Heart right ventricle (tissue), 16 donors: ENCODE measurements at places on chromosomes 12 and 14.

- no peak overlapping the region for H3K4me3 ChIP-seq
- no peak overlapping the region for H3K27ac ChIP-seq
- no peaks in the 10 kb centered on the region for H3K36me3 ChIP-seq
- peaks cover 13% of the 10 kb centered on the region for H3K4me1 ChIP-seq
- H3K27me3 ChIP-seq: peaks cover 35% of the 10 kb centered on the region
- no peak for DNase-seq
Observed at GRCh38 chr14:57869617-57870016, 3.7 kb upstream of the SLC35F4 start.

GRCh38 chr14:59139324-59139723 lies 49.1 kb upstream of the DAAM1 start:
- H3K27ac ChIP-seq: no peak overlapping the region
- no peaks in the 10 kb centered on the region for H3K4me1 ChIP-seq
- no peaks in the 10 kb centered on the region for H3K36me3 ChIP-seq
- H3K27me3 ChIP-seq: no peaks in the 10 kb centered on the region
- no peak overlapping the region for H3K4me3 ChIP-seq
- no peak for DNase-seq

- H3K27me3 ChIP-seq: peaks cover 71% of the 10 kb centered on the region
- H3K4me3 ChIP-seq: no peak overlapping the region
- no peak for DNase-seq
- no peaks in the 10 kb centered on the region for H3K36me3 ChIP-seq
- peaks cover 21% of the 10 kb centered on the region for H3K4me1 ChIP-seq
Observed at GRCh38 chr14:81434230-81434629, 34.1 kb upstream of the STON2 start.

GRCh38 chr14:99685151-99685591 lies 1.1 kb downstream of the CYP46A1 start:
- H3K4me3 ChIP-seq: no peak overlapping the region
- DNase-seq: no peak
- no peak overlapping the region for H3K27ac ChIP-seq
- no peaks in the 10 kb centered on the region for H3K36me3 ChIP-seq
- H3K4me1 ChIP-seq: peaks cover 23% of the 10 kb centered on the region

DNA sequence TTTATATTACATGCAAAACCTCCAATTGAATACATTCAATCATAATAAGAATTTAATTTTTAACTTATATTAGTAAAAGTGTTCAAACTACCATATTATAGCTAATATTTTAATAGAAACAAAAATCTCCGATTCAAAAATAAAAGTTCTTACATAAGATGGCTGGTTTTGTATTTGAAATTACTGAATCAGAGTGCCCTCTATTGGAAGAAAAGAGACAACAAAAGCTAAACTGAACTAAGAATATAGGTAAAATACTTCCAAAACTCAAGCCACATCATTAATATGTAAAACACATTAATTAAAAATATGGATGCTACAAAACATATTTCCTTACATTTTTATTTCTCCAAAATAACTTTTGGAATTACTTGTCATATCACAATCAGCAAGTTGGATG lies 120.3 kb downstream of the GARIN6 start:
- H3K36me3 ChIP-seq: no peaks in the 10 kb centered on the region
- no peak overlapping the region for H3K4me3 ChIP-seq
- no peaks in the 10 kb centered on the region for H3K4me1 ChIP-seq
- H3K27ac ChIP-seq: no peak overlapping the region

- H3K4me3 ChIP-seq: no peak overlapping the region
- DNase-seq: no peak
- no peaks in the 10 kb centered on the region for H3K4me1 ChIP-seq
- H3K27me3 ChIP-seq: no peaks in the 10 kb centered on the region
- no peaks in the 10 kb centered on the region for H3K36me3 ChIP-seq
Observed at GRCh38 chr14:57512220-57512619, 18.6 kb upstream of the CCDC198 start.

- H3K27me3 ChIP-seq: no peaks in the 10 kb centered on the region
- DNase-seq: no peak
- no peak overlapping the region for H3K4me3 ChIP-seq
- H3K27ac ChIP-seq: no peak overlapping the region
- H3K4me1 ChIP-seq: no peaks in the 10 kb centered on the region
- no peaks in the 10 kb centered on the region for H3K36me3 ChIP-seq
Observed at GRCh38 chr14:40981247-40981646, 625.4 kb upstream of the LRFN5 start.

GRCh38 chr14:75426332-75427125 lies 1.3 kb upstream of the JDP2 start:
- peak overlapping the region; percentile 80 for H3K4me3 ChIP-seq
- peaks cover under 1% of the 10 kb centered on the region for H3K36me3 ChIP-seq
- peaks cover 20% of the 10 kb centered on the region for H3K4me1 ChIP-seq
- H3K27me3 ChIP-seq: no peaks in the 10 kb centered on the region
- no peak for DNase-seq
- peak overlapping the region; percentile 94 for H3K27ac ChIP-seq

- peak overlapping the region; percentile 83 for H3K27ac ChIP-seq
- peaks cover 45% of the 10 kb centered on the region for H3K4me1 ChIP-seq
- H3K36me3 ChIP-seq: peaks cover 8% of the 10 kb centered on the region
- H3K27me3 ChIP-seq: no peaks in the 10 kb centered on the region
- H3K4me3 ChIP-seq: peak overlapping the region; percentile 2
Observed at GRCh38 chr12:113271466-113271852, 50.2 kb downstream of the TPCN1 start.

DNA sequence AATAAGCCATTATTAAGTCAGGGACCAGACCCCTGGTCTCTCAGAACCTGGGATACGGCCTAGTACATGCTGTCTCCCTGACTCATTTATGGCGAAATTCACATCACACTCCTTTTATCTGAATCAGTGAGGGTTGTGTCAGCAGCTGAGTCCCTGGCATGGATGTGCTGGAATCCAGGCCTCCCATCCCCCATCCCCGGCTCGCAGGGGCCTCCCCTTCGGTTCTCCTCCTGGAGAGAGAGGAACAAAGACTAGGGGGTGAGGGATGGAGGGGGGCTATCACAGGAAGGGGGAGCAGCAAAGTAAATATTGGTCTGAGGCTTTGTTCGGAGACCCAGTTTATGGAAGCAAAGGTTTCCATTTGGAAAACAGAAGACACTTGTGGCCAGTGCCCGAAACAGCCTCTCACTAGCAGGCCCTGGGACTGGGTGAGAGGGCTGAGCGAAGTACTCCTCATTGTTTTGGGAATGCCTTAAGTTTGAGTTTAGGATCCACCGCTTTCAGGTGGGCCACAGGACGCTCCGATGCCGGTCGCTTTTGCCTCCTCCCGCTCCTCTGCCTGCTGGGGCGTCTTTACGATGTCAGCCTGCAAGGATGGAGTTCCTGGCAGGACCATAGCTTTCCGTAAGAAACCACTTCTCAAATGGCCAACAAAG lies 145.0 kb downstream of the PRKCH start:
- no peak overlapping the region for H3K4me3 ChIP-seq
- peak; percentile 80 for DNase-seq
- H3K27ac ChIP-seq: peak overlapping the region; percentile 89

DNA sequence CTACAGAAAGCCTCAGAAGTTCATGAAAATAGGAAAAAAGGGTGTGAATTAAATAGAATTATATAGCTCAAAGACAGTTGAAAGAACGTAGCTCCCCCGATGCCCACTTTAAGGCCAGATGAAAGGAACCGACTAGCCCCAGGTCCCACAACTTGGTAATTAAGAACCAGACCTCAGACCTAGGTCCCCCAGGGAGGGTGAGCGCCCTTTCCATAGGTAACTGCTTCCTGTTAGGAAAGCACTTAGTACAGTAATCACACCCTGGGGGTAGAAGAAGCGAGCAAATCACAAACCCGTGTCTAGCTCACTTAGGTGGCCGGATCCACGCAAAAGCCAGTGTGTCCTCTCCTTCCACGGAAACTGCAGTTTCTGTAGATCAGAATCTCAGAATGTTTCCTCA lies 77.1 kb downstream of the PLXNC1 start:
- H3K4me1 ChIP-seq: no peaks in the 10 kb centered on the region
- DNase-seq: no peak
- H3K27me3 ChIP-seq: no peaks in the 10 kb centered on the region
- no peaks in the 10 kb centered on the region for H3K36me3 ChIP-seq
- H3K27ac ChIP-seq: no peak overlapping the region

DNA sequence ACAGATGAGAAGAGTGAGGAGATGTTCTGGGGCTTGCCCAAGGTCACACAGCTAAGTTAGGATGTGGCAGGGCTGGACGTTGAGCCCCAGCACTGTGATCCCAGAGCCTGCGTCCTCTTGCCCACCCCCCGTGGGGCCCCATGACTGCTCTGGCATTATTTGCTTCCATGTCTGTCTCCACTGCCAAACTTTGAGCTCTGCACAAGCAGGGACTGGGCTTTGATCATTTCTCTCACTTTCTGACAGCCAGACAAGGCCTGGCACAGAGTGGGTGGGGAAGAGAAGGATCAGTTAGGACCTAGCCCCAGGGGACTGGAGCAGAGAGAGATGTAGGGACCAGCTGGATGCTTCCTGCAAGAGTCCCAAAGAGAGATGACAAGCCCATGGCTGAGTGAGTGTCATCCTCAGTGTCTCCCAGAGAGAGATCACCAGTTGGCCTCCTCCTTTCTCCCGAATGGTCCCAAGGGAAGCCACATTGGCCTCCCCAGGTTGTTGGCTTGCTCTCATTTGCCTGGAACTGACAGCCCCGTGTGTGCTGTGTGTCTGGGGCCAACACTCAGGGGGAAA lies 126.7 kb upstream of the PWP1 start:
- no peaks in the 10 kb centered on the region for H3K27me3 ChIP-seq

- no peaks in the 10 kb centered on the region for H3K4me1 ChIP-seq
- no peak overlapping the region for H3K27ac ChIP-seq
- H3K4me3 ChIP-seq: no peak overlapping the region
- H3K27me3 ChIP-seq: peaks cover 4% of the 10 kb centered on the region
- DNase-seq: no peak
- no peaks in the 10 kb centered on the region for H3K36me3 ChIP-seq
Observed at GRCh38 chr14:101525640-101526527, 35.4 kb upstream of the DIO3 start.

DNA sequence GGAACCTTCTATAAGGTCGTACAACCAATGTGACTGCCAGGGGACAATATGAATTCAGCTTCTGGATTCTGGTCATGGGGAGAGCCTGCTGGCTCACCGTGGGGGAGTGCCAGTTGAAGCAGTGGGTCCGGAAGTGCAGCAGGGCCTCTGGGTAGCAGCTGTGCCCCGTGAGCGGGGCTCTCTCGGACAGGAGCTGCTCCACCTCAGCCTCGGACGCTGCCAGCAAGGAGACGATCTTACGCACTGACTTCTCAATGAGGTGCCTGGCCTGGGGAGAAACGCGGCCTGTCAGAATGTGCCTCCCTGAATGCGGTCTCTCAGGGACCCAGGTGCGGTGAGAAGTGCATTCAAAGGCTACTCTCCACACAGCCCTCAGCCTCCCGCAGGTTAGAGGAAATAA lies 42.0 kb downstream of the LGMN start:
- H3K27me3 ChIP-seq: no peaks in the 10 kb centered on the region
- peaks cover 83% of the 10 kb centered on the region for H3K36me3 ChIP-seq
- no peak overlapping the region for H3K4me3 ChIP-seq
- no peak overlapping the region for H3K27ac ChIP-seq
- no peak for DNase-seq

DNA sequence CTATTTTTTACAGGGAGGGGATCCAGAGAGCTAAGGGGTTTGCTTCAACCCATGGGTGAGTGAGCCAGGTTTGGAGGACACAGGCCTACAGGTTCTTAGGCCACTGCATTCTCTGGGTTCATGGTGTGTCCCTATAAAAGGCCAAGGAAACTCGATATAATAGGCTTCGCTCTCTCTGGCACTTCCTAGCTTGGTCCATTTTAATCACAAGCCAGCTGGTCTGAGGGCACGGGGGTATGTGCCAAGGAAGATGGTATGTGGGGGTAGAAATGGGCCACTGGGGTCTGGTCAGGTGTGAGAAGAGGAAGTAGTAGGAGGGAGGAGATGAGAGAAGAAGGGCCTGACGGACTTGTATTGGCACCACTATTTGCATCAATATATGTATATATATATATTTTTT lies 4.9 kb downstream of the ETV6 start:
- H3K27ac ChIP-seq: peak overlapping the region; percentile 94
- no peaks in the 10 kb centered on the region for H3K27me3 ChIP-seq
- no peak for DNase-seq
- peaks cover 39% of the 10 kb centered on the region for H3K4me1 ChIP-seq

- no peaks in the 10 kb centered on the region for H3K27me3 ChIP-seq
- H3K36me3 ChIP-seq: no peaks in the 10 kb centered on the region
- peak; percentile 5 for DNase-seq
- H3K4me3 ChIP-seq: no peak overlapping the region
- H3K27ac ChIP-seq: no peak overlapping the region
Observed at GRCh38 chr12:99257672-99258071, 389.9 kb upstream of the GARIN6 start.

DNA sequence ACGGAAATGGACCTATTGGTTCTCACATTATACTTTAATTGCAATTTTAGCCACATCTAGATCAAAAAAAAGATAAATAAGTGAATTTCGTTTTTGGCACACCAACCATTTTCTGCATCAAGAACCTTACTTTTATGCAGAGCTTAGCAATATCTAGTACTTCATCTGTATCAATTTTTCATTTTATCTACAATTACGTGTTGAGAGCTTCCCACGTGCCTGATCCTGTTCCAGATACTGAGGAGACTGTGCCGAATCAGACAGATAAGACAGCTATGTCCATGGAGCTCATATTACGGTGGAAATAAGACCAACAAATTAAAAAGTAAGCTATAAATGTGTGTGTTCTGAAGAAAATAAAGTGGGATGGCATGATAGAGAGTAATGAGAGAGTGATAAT lies 101.6 kb downstream of the MGAT4C start:
- H3K27me3 ChIP-seq: no peaks in the 10 kb centered on the region
- H3K36me3 ChIP-seq: no peaks in the 10 kb centered on the region
- no peak for DNase-seq
- no peak overlapping the region for H3K4me3 ChIP-seq
- H3K27ac ChIP-seq: no peak overlapping the region
- H3K4me1 ChIP-seq: no peaks in the 10 kb centered on the region

GRCh38 chr14:92687681-92688433 lies 60.6 kb downstream of the LGMN start:
- no peak overlapping the region for H3K27ac ChIP-seq
- peaks cover 64% of the 10 kb centered on the region for H3K36me3 ChIP-seq
- DNase-seq: peak; percentile 57

DNA sequence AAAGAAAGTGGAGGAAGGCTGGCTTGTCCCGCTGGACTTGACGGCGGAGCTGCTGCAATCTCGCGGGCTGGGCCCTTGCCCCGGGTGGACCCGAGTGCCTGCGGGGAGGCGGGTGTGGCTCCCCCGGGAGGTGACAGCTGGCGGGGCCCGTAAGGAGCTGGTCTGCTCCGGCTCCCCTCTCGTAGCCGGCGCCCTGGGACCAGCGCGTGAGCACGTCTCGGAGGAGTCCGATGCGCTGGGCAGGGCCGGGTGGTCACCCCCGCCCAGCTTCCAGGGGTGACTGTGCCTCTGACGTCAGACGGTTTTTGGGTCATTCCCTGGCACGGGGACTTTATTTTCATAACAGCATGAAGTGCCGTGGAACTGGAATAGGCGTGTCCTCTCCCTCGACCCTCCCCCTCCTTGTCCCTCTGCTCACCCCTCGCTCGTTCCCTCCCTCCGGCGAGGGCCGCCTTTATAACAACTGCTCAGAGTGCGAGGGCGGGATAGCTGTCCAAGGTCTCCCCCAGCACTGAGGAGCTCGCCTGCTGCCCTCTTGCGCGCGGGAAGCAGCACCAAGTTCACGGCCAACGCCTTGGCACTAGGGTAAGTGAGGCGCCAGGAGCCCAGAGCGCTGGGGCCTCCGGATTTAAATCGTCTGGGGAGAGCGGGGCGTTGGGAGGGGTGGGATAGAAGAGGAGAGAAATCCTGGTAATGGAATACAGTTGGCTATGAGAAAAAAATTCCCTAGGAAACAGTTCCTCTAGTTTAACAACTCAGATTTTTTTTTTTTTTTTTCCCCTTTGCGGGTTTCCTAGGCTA lies at the start of gene GPRC5A:
TSS of gene GPRC5A (plus strand) at position 483 of the 801 bp plus-strand sequence. CDS start 16,688 bp downstream, outside the sequence.
- peaks cover 31% of the 10 kb centered on the region for H3K27me3 ChIP-seq
- peak within 1 kb of the TSS; percentile 53 for H3K4me3 ChIP-seq
- peak within 1 kb of the TSS; percentile 69 for H3K27ac ChIP-seq
- H3K4me1 ChIP-seq: peaks cover 12% of the 10 kb centered on the region
- peak; percentile 74 for DNase-seq
